Cortex of kidney (tissue), 1 donor: ENCODE measurements at places on chromosomes 6 and 20.

DNA sequence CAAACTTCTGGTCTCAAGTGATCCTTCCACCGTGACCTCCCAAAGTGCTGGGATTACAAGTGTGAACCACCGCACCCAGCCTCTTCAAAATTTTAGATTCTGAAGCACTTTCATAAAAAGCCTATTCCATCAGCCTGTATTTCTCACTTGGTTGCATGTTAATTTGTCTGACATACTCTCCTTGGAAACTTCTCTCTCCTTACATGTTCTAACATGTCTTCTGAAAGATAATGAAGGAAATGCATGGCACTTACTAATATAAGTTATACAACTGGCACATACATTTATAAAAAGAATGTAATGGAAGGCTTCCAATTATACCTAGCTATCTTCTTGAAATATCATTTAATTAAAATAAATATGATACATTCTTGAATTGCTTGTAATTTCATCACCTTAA is 597.5 kb downstream of the TBC1D32 start:
- DNase-seq, result no peak

- no peak for DNase-seq
Observed at GRCh38 chr6:145731447-145731846, 3.9 kb downstream of the EPM2A start.

GRCh38 chr6:26349964-26350857 is 14.8 kb upstream of the BTN3A2 start:
- DNase-seq, result no peak

DNA sequence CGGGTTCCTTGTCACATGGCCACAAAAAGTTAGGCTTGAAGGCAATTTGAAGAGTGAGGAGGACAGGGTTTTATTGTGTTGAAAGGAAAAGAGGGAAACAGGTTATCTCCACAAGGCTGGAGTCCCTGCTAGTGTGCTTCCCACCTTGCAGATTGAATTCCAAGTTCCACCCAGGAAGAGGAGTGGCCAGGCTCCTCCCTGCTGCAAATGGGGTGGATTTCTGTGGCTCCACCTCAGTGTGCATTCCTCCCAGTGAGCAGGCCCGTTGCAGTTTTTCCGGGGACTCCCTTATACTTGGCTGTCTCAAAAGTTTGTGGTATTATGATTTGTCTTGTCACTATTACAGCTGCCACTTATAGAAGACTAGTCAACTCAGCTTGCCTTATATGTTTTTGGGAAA is 281.8 kb upstream of the PLCB4 start:
- no peak for DNase-seq

- DNase-seq, result no peak
Observed at GRCh38 chr6:61100072-61100471, 1186.0 kb downstream of the KHDRBS2 start.

GRCh38 chr20:53202777-53203176 is 230.6 kb downstream of the TSHZ2 start:
- DNase-seq, result no peak

DNA sequence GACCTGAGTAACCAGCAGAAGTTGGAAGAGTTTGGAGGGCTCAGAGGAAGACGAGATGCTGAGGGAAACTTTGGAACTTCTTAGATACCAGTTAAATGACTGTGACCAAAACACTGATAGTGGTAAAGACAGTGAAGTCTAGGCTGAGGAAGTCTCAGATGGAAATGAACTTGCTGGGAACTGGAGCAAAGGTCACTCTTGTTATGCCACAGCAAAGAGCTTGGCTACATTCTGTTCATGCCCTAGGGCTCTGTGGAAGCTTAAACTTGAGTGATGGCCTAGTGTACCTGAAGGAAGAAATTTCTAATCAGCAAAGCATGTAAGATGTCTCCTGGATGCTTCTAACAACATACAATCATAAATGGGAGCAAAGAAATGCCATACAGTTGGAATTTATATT is 24.7 kb downstream of the WDR27 start:
- no peak for DNase-seq

- no peak for DNase-seq
Observed at GRCh38 chr6:116190550-116190949, 63.3 kb downstream of the TSPYL4 start.
